T-helper 17 cell (primary cell): ENCODE measurements at places on chromosomes 1 and 21.

GRCh38 chr1:22163564-22163963 is 20.7 kb upstream of the WNT4 start:
- no peak for DNase-seq

DNA sequence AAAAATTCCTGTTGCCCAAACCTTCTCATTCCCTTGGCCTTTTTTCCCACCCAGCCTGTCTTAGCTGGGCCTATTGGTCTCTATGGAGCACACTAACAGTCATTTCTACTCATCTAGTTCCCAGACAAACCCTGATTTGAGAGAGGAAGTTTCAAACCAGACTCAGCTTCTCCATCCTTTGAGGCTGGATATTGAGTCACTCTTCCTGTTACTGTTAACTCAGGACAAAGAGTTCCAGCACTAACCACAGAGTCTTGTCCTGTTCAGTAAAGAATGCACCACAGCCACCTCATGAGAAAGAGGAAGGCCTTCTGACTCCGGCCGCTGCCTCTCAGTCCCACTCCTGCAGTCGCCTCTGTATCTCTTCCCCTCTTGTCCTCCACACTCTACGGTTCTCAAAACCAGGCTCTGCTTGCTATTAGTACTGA is 137.8 kb downstream of the PTPRC start:
- DNase-seq: no peak

DNA sequence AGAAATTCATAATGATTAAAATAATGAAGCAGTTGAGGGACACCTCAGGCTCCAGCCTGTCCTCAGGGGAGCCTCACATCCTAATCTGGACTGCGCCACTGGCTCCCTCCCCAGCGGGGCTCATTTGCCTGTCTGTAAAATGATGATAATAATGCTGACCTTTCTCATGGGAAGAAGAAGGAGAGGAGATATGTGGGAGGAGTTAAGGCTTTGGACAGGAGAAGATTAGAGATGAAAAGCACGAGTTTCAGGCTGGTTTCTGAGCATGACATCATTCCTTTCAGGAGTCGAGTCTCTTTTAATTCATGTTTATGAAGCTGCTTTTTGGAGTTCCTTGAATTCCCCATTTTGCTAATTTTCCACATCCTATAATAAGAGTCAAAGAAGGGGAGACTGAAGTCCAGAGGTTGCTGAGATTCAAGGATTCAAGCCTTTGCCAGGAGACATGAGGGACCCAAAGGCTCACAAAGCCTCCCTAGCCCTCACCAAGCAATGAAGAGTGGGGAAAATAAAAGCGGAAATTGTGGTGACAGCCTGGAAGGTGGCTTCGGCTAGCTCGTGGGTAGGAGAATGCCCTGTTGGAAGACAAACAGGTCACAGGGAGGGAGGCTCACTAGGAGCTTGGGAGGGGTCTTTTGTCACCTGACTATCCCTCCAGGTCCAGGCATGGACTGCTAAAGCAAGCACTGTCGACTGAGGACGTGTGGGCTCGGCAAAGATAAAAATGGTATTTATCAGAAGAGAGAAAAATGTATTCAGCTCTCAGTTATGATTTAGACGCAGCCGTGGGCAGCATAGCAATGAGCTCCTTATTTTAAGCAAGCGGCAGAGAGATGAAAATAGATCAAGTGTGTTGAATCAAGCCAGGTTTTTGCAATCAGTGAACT is 27.5 kb upstream of the STMN1 start:
- DNase-seq: no peak

- DNase-seq: no peak
Measured at GRCh38 chr1:167344112-167344511, 123.4 kb downstream of the POU2F1 start.

DNA sequence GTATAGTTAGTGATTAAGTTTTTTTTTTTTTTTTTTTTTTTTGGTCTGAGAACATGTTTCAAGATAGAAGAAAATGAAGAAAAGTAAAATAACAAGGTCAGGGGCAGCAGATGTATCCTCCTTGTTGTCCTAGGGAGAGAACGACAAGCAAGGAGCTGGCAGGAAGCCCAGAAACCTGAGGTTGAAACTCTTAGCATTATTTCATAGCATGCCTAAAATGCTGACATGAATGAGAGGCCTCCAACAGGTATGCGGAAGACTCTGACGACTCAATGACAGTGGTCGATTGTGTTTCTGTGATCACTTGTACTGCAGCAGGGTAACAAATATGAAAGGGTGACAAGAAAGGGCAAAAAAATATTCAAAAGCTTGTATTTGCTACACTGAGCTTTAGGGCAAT is 415.9 kb downstream of the PLA2G4A start:
- DNase-seq: no peak

DNA sequence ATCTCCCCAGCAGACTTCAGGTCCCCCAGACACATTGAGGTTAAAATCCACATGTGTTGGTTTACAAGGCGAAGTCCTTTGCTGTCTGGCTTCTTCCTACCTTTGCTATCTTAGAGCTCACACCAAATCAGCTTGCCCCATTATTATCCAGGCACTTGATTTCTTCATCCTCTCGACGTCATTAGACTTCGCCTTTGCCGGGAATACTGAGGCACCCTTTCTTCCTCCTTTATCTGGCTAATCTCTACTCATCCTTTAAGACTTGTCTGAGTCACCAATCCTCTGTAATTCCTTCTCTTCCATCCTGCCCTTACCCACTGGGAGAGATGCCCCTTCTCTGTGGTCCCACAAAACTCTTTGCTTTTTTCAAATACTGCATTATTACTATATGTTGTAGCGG is 9.2 kb upstream of the XCL2 start:
- no peak for DNase-seq

DNA sequence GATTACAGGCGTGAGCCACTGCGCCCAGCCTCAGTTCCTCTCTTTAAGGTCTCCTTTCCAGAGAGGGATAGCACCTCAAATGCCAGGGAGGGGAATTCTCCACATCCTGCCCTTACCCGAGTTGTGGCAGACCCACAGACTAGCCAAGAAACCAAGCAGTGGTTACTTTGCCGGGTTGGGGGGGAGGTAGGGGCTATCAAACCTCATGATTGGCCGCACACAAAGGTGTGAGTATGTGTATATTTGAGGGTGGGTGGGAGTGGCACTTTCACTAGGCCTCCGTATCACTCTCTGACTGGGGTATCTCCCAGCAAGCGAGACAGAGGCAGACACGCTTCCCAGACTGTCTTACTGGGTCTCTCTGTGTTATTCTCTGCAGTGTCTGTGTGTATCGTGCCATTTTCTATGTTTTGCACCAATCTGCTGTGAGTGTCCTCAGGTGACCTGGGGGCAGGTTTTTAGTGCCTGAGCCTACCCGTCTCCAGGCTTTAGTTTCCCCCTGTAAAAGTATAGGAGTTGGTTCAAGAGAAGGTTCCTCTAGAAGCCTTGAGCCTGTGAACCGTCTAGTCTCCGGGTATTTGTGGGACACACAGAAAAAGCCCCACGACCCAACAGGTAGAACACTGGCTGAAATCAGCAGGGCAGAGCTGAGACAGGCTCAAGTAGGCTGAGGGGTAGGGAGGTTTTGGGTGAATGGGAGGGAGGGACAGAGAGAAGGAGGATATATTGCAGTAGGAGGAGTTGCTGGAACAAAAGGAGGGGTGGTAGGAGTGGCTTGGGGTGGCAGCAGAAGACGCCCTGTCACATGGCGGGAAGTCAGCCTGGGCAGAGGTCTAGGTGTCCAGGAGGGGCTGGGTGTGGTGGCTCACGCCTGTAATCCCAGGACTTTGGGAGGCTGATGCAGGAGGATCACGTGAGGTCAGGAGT is 10.3 kb downstream of the LMNA start:
- no peak for DNase-seq
